ENCODE measurements at places on chromosomes 6 and 20.
A peak's percentile ranks its signal among the peaks of the same experiment; 100 is the strongest.

GRCh38 chr20:46767127-46767761 lies 57.8 kb downstream of the SLC2A10 start:
- peak; percentile 53 for DNase-seq

- DNase-seq, result no peak
Measured at GRCh38 chr6:43367245-43367984, 2.0 kb downstream of the ZNF318 start.

DNA sequence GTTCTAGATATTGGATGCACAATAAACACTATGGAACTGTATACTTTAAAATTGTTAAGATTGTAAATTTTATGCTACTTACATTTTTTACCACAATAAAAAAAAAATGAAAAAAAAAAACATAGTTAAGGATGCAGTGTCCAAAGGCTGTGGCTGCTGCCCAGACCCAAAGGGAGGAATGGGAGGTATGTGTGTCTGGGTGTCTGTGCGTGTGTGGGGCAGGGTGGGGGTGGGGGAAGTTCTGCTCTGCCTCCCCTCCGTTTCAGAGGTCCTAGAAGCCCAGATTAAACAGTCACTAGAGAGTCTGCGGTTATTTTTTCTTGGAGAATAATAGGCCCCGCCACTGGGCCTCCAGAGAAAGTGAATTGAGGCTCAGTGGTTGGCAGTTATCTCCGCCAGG lies 136.4 kb upstream of the ARMC2 start:
- DNase-seq, result no peak

DNA sequence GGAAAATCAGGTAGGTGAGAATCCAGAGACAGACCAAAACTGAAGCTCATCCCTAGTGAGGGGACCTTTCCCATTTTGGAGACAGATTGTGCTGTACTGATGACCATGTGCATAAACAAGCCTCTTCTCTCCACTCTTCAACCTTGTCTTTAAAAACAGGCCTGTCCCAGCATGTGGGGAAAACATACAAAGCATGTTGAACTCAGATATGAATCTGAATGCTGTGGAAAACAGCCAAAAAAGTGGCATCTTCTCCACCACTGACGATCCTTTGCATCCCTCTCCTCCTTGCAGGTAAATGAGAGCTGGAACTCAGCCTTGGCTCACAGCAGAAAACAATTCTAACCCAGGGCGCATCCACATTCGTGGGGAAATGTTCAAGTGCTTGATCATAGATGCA lies 123.7 kb upstream of the FOXQ1 start:
- no peak for DNase-seq

DNA sequence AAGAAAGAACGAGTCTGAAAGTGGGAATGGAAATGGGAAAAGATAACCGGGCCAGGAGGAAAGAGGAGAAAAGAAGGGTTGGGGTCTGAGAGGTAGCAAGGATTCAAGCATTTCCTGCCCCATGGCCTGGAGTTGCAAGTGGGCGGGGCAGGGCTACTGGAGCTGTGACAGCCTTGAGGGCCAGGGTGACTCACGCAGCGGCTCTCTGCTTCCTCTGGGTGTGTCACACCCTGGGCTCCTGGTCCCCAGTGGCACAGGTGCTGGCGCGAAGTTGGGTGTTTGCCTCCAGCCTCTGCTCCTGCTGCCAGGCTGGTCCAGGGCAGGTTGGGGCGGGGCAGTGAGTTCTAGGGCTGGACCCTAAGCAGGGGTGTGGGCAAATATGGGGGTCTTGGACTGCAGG lies 3.3 kb upstream of the ULBP3 start:
- DNase-seq, result no peak

DNA sequence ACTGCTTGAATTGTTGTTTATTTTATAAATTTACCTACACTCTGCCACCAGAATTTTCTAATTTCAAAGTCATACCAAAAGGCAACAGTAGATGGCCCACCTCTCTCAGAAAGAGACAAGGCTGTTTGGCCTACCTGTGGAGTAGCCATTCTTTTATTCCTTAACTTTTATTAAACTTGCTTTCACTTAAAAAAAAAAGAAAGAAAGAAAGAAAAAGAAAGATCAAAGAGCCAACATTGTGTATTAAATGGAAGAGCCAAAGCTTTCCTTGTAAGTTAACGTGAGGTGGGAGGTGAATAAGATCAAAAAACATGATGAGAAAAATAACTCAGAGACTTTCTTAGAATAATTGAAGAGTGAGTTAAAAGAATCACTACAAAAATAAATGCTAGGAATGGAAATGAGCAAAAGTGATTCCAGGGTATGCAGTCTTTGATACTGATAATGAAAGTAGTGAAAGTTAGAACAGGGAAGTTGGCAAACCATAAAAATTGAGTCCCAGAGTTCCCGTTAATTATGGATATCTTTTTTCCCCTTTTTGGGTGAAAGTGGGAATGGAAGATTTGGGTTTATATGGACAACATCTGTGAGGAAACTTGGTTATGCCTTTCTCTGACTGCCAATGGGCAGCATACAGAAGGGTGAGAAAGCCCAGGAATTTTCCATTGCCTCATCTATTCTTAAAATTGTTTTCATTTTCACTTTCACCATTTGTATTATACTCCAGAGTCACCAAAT lies 35.9 kb upstream of the MYB start:
- no peak for DNase-seq
